ENCODE measurements at places on chromosomes 5 and 9.

DNA sequence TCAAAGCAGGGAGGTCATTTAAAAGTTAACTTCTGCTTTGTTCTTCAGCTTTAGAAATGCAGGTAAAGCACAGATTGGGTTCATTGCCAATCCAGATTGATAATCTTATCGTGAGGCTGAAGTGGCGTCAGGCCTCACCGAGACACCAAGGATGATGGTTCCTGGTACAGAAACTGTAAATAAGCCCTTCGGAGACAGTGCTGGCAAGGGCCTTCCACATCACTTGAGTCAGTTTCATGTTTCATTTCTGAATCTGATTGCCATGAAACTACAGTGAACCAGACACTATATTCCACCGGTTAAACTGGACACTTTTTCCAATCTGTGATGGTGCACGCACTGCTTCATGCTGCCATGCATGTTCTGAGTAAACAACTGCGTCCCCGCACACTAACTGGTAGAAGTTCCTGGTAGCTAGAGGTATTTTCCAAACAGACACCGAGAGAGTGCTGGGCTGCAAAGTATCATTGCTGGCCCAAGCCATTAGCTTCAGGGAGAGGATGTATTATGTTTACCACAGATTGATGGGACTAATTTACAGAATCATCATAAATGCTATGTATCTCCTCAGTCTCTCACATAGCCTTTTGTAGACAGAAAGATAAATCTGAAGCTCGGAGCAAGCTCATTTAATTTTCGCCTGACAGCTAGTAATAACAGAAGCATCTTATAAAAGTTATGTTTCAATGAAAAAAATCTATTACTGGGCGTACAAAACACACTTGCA is 336.1 kb downstream of the GLIS3 start:
- DNase-seq = no peak

GRCh38 chr5:74798977-74799911 is 32.2 kb downstream of the NSA2 start:
- DNase-seq = no peak

GRCh38 chr5:136113606-136114005 is 19.0 kb upstream of the SMAD5 start:
- no peak for DNase-seq

GRCh38 chr5:125659316-125660023 is 763.7 kb upstream of the GRAMD2B start:
- DNase-seq = no peak

- DNase-seq = peak; percentile 49
Measured at GRCh38 chr9:113602126-113603047, 138.9 kb downstream of the RGS3 start.

- no peak for DNase-seq
Measured at GRCh38 chr5:33558489-33558888, 117.7 kb downstream of the TARS1 start.

DNA sequence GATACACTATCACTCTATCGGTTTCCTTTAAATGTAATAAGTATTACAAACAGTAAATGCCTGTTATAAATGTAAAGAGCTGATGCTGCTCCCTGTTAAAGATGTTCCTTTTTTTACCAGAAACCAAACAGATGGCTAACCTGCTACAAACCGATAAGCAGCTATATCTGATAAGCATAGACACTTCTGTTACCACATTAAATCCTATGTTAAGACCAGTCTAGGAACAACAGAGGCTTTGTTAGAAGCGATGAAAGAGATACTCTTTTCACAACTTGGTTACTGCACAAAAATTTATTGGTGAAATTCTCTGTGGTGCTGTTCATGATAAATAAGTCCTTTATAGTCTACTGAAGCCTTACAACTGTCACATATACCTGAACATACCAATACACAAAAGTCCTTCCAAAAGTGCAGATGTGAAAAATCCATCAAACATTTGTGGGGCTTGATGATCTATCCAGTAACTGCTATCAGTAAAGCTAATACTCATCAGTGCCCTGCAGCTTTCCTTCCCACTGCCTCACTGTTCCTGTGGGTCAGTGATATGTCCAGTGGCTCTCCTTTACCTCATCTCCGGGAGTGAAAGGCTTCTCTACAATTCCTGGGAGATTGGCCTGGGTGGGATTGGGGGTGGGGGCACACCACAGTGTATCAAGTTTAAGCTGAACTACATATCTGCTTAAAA is 25.8 kb upstream of the PRXL2C start:
- DNase-seq = no peak

DNA sequence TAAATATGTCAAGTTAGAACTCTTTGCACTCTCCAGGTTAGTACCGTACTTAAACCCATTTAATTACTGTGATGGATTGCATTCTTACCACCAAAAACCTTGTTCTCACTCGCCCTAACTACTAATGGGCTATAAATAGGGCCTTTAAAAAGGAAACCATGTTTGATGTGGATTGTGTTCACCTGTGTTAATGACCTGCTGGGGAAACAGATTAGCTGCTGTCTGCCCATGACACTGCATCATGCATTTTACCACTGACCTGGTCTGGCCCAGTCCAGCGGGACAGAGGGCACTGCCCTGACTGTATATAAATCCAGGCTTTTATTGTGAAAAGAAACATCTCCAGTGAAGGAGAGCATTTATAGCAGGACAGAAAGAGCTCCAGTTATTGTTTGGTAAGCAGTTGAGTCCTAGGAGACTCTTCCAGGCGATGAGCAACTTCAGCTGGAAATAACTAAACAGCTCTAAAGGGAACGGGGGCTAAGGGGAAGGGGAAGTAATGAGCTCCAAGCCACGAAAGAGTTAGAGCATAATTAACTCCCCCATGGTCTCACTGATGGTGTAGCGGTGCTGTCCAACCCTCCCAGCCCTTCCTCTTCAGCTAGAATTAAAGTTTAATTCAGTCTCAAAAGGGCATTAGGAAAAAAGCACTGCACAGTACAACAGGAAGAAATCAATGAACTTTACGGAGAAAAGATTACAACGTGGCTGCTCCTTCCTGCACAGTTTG is 303.1 kb downstream of the ENC1 start:
- no peak for DNase-seq

DNA sequence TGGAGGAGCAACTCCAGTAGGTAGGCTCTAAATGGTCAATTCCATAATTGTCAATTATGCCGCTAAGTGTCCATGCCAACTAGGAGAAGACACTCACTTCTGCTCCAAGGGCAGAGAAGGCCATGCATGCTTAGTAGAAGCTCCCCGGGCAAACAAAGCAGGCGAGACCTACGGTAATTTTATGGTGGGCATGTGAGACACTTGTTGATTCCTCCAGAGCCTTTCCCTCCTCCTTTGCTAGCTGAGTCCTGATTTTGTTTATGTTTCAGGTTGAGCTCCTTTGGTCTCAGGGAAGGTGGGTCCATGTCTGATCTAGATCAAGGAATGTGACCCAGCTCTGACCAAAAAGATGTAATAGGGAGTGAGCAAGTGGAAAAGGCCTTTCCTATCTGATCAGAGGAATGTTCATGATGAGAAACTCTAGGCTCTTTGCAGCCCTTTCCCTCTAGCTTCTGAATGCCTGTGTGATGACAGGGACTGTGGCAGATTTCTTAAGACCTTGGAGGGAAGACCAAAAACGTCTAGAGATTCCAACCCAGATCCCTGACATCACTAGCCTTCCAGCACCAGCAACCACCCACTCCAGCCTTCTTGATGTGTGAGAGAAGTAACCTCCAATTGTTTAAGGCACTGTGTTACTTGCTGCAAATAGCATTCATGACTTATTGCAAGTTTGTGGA is 7.7 kb upstream of the CPEB4 start:
- DNase-seq = no peak
